Left renal cortex interstitium (tissue), 4 donors: ENCODE measurements at places on chromosomes 7 and 10. TPM values are rescaled to one million over a fixed set of nuclear protein-coding genes. Genes with fewer than 3 reads are reported as not detected.

GRCh38 chr10:128803790-128804189 lies 663.3 kb upstream of the MGMT start:
- no peak for DNase-seq

Gene OR6V1
- polyA plus RNA-seq, result not detected

Gene OR13A1
- not detected for polyA plus RNA-seq

Gene LBX1
- 0.06 TPM for polyA plus RNA-seq

DNA sequence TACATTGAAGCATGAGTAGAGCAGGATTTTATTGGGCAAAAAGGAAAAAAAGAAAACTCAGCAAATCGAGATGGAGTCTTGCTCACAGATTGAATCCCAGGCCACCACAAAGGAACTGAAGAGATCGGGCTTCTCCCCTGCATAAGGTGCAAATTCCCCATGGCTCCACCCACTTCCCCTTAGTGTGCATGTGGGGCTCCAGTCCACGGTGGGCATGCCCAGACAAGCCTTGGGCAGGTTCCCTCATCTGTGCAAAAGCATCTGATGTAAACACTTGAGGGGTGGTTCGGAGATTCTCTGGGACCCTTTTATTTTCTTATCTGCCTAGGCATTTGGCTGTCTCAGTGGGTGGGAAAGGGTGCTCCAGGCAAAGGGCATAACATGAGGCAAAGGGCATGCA lies 150.7 kb downstream of the CFTR start:
- no peak for DNase-seq

Gene LRIT1
- not detected for polyA plus RNA-seq

- no peak for DNase-seq
Measured at GRCh38 chr10:113216102-113216501, 266.1 kb downstream of the TCF7L2 start.

GRCh38 chr10:68261132-68261856 lies 29.4 kb upstream of the ATOH7 start:
- DNase-seq, result no peak

DNA sequence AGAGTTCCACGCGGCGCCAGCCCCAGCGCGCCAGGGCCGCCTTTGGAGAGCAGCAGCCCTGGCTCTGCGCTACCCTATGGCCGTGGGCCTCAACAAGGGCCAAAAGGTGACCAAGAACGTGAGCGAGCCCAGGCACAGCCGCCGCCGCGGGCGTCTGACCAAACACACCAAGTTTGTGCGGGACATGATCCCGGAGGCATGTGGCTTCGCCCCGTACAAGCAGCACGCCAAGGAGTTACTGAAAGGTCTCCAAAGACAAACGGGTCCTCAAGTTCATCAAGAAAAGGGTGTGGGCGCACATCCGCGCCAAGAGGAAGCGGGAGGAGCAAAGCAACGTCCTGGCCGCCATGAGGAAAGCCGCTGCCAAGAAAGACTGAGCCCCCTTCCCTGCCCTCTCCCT lies 144.1 kb downstream of the SRPK2 start:
- no peak for DNase-seq

DNA sequence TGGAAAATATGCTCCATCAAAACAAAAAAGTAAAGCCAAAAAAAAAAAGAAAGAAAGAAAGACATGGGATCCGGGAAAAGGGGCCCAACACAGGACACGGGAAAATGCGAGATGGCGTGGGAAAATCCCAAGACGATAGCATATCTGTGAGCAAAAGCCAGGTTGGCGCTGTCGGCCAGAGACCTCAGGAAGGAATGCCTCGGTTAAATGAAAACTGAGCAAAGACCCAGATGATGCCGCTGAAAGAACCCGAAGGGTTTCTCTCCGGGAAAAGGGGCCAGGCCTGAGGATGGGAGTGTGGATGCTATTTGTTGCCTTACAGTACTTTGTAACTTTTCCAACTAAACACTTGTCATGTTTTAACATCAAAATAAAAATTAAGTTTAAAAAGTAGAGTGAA lies 49.5 kb upstream of the PPP2R2D start:
- DNase-seq, result no peak

DNA sequence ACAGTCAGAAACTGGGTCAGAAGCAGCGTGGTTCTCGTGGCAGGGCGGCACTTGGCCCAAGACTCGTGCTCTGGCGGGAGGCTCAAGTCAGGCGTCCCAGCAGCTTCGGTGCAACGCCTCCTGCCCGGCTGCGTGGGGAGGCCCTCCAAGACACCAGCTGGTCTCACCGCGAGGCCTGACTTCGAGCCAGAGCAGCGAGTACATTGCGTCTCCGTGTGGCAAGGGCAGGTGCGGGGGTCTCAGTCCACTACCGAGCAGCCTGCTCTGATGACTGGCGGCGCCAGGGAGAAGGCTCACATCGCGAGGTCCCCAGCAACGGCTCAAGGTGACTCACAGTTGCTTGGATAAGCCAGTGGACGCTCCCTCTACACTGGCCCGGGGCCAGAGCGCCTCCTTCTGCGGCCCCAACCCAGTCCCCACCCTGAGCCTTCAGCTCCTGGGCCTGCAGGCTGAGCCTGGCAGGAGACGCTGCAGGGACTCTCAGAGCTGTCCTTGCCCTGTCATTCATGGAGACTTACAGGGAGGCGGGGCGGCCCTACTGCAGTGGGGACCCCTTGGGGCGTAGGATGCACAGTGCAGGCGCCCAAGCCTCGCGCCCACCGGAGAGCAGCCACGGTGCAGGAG lies 41.9 kb upstream of the PRKAR1B start:
- DNase-seq, result no peak

Gene RPEL1
- 0.10 TPM for polyA plus RNA-seq
